ENCODE measurements at places on chromosomes 16 and 17. TPM values are rescaled to one million over a fixed set of nuclear protein-coding genes. Genes with fewer than 3 reads are reported as not detected.

Gene C17orf107
- 1.6 TPM for total RNA-seq

Gene CCL3
- not detected for total RNA-seq

Gene NME1
- 136 TPM for total RNA-seq

Gene GSPT1
- 79.6 TPM for total RNA-seq

Gene HBA1
- total RNA-seq, result not detected

Gene ARHGAP23
- total RNA-seq, result 56.2 TPM

Gene RHOT1
- total RNA-seq, result 35.8 TPM

Gene SLC9A5
- 0.81 TPM for total RNA-seq

Gene ABCA9
- total RNA-seq, result 2.4 TPM

Gene UTP4
- total RNA-seq, result 18.7 TPM

Gene MEFV
- under 0.01 TPM for total RNA-seq

Gene ATXN7L3
- total RNA-seq, result 38.3 TPM

Gene KLHL10
- total RNA-seq, result not detected

Gene IL34
- total RNA-seq, result 0.63 TPM

Gene ARL17B
- 2.1 TPM for total RNA-seq

Gene RNF43
- total RNA-seq, result not detected

Gene TP53TG3C
- not detected for total RNA-seq

Gene CACNA1H
- not detected for total RNA-seq

Gene CENPN
- 22.9 TPM for total RNA-seq

Gene C17orf67
- 1.0 TPM for total RNA-seq
